ENCODE measurements at places on chromosomes 1 and 21. TPM values are rescaled to one million over a fixed set of nuclear protein-coding genes. Genes with fewer than 3 reads are reported as not detected.

Gene GNAT2
- not detected for polyA plus RNA-seq

GRCh38 chr1:2050461-2050792 lies 216 bp downstream of the PRKCZ start:
- peak; percentile 35 for DNase-seq

Gene MASP2
- 0.12 TPM for polyA plus RNA-seq

DNA sequence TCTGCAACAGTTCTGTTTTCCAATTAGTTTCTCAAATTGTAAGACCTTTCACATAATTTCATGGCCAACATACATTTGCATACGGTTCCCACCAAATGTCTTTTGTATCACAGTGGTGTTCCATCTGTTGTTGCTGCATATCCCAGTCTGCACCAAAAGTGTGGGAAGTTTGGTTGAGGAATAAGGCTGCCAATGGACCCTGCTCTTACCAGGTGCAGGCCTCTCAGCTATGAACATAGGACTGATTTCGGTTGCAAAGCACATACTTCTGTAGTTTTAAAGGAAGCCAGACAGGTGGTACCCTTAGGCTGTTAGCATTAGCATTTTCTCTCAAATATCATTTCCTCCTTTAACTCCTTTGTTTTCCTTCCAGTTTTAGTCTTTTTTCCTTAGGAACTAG lies 33.8 kb downstream of the ADGRL4 start:
- no peak for DNase-seq

Gene UCK2
- polyA plus RNA-seq = 72.4 TPM

Gene RBM8A
- polyA plus RNA-seq = 240 TPM
